IPS DF 6.9 (cell line): ENCODE measurements at places on chromosomes 12 and 14.
A peak's percentile ranks its signal among the peaks of the same experiment; 100 is the strongest.

DNA sequence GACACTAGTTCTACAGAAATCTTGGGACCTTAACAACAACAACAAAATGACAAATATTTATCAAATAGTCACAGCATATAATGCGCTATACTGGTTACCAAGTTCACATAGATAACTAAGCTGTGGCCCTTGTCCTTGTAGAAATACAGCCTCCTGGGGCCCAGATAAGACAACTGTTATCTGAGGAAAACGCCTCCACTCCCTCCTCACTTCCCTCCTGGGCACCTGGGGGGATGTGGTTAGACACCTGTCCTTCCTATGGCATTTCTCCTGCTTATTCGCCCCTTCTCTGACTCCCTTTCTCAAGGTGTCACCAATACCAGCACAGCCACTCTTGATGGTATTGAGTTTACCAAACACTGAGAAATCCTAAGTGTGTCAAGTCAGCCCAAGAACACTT lies 419.4 kb downstream of the RAD51B start:
- H3K27me3 ChIP-seq: no peaks in the 10 kb centered on the region
- DNase-seq: no peak
- no peak overlapping the region for H3K27ac ChIP-seq
- no peaks in the 10 kb centered on the region for H3K36me3 ChIP-seq
- H3K4me3 ChIP-seq: no peak overlapping the region

DNA sequence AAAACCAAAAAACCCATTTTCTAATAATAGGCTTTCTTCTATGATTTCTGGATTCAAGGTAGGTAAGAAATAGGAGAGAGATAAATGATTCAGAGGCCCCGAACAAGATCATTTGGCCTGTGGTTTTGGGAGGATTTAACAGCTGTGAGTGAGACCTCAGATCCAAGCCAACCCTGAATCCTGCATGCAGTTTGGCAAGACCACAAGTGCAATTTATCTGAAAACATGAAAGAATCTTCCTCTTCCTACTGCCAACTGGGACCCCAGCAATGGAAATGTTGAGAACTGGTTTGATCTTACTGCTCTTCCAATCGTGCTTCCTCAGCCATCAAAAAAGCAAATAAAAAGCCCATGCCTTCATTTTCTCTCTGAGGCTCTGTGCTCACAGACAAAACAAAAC lies 519.7 kb upstream of the TBX3 start:
- no peaks in the 10 kb centered on the region for H3K4me1 ChIP-seq
- no peak overlapping the region for H3K27ac ChIP-seq

GRCh38 chr12:9256341-9256740 lies 48.1 kb upstream of the PZP start:
- no peaks in the 10 kb centered on the region for H3K36me3 ChIP-seq
- H3K4me1 ChIP-seq: no peaks in the 10 kb centered on the region
- H3K4me3 ChIP-seq: no peak overlapping the region

DNA sequence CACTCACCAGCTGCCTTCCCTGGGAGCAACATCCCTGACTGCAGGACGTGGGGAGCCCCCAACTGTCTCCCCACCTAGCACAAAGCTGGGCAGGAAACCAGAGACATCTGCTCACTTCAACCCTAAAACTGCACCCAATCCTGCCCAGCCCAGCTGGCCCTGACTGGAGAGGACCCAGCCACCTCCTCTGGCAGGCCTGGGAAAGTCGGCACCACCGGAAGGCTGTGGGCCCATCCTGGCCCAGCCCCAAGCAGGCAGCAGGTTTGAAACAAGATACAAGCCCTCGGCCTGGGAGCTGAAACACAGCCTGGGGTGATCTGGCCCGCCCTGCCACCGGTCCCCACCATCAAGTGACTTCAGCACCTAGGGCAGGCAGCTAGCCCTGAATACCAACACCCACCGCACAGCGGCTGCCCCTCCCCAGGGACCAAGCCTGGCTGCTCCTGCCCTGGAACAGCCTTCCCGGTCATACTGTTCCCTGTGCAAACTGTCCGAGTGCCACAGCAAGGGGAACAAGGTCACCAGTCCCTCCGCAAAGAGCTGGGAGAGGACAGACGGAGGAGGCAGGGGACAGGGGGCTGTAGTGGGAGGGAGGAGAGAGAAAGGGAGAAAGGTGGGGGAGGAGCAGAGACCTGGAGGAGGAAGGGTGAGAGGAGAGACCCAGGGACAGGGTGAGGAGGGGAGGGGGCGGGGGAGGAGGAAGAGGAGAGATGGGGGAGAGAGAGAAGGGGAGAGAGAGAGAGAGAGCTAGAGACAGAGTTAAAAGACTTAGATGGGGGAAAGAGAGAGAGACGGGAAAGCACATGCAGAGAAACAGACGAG lies 115.7 kb downstream of the RFLNA start:
- H3K27ac ChIP-seq: no peak overlapping the region
- no peak overlapping the region for H3K4me3 ChIP-seq
- H3K27me3 ChIP-seq: no peaks in the 10 kb centered on the region
- H3K36me3 ChIP-seq: peaks cover 8% of the 10 kb centered on the region; the same call in 1 of the 2 replicates
- peaks cover 4% of the 10 kb centered on the region; the same call in 1 of the 2 replicates for H3K4me1 ChIP-seq

DNA sequence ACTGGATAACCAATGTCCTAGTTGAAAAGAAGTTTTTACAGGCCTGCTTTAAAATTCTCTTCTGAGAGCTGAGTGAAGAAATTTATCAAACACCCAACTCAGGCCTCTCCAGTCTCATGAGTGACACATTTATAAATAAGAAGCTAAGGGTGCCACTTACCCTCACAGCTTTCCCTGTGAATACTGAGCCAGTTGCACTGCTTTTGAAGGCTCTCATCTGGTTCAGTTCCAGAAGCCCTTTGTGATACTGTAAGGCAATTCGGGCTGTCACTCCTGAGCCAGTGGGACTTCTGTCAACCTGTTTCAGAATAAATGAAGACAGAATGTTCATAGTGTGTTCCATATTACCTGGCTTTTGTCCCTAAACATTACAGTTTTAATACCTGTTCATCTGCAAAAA lies 8.5 kb downstream of the L3HYPDH start:
- H3K27ac ChIP-seq: no peak overlapping the region
- no peak for DNase-seq
- no peaks in the 10 kb centered on the region for H3K4me1 ChIP-seq
- no peaks in the 10 kb centered on the region; the same call in 1 of the 2 replicates for H3K36me3 ChIP-seq

DNA sequence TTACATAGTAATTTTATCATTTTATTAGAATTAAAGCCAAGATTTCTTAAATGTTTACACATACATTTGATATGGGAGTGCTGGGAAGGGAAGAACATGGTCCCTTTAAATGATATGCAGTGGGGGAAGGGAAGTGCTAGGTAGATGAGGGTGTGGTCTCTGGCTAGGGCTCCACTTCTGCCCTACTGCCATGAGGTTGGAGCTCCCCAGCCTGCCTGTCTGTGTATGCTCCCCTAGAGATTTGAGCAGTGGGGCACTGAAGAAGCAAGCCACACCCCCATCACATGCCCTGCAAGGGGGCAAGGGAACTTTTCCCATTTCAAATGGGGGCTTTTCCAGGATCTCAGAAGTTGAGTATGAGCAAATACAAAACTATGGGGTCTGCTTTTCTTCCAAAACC lies 25.5 kb downstream of the CLECL1 start:
- H3K27ac ChIP-seq: no peak overlapping the region
- no peak for DNase-seq
- H3K27me3 ChIP-seq: no peaks in the 10 kb centered on the region
- no peak overlapping the region for H3K4me3 ChIP-seq
- no peaks in the 10 kb centered on the region for H3K4me1 ChIP-seq
- no peaks in the 10 kb centered on the region for H3K36me3 ChIP-seq

- H3K4me1 ChIP-seq: peaks cover 1% of the 10 kb centered on the region; the same call in 1 of the 2 replicates
- H3K4me3 ChIP-seq: no peak overlapping the region
- H3K36me3 ChIP-seq: no peaks in the 10 kb centered on the region
- no peaks in the 10 kb centered on the region for H3K27me3 ChIP-seq
- DNase-seq: peak; percentile 25
Measured at GRCh38 chr12:92466391-92467305, 236.1 kb upstream of the PLEKHG7 start.

DNA sequence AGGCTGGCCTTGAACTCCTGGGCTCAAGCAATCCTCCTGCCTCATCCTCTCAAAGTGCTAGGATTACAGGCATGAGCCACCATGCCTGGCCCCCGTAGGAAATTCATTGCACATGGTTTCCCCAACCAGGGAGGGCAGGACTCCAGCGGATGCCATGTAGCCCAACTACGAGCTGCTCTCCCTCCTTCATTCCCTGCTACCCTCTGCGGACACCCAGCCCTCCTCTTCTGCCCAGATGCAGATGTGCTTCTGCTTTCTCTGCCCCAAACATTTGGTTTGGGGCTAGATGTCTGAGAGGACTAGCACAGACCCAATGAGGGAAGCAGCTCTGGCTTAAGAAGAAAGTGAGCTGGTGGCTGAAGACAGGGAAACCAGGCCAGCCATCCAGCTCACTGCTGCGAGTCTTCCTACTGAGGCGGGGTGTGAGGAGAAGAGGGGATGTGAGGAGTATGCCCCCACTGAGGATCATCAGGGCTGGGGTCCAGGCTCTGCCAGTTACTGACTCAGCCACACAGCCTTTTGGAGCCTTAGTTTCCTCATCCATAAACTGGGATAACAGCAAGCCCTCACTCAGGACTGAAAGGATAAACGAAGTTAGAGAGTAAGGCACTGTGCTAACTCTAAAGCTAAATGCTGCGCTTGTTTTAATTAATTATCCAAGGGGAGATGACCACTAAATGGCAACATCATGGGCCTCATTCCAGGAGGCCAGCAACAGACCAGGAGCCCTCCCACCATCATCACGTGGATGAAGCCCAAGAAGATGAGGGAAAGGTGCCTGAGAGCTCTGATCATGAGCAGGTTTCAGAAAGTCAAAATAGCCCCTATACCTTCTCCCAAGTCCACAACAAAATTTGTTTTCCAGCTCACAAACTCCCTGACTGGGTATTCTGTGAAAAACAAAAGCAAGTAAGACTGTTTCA lies 10.9 kb downstream of the CTDSP2 start:
- no peak overlapping the region for H3K4me3 ChIP-seq
- no peaks in the 10 kb centered on the region for H3K36me3 ChIP-seq
- DNase-seq: no peak
- H3K27me3 ChIP-seq: no peaks in the 10 kb centered on the region
- H3K27ac ChIP-seq: no peak overlapping the region

DNA sequence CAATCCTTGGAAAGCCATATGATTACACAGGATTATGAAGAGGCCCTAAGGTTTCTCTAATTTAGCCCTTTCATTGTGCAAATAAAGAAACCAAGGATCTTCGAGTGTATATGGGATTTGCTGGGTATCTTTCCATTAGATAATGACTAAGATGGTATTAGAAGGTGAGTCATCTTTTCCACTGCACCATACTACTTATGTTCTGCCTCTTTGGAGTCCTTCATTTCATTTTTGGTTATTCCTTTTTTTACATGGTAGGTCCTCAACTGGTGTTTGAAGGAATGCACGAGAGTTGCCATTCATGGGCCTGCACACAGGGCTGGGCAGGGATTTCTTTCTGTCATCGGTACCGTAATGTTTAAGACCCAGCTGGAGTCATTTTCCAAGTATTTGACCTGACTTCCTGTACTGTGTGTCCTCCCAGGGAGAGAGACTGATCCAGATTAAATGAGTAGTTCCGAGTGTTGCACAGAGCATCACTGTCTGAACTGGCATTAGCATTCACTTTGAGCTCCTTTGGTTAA lies 85.7 kb downstream of the BORCS5 start:
- no peak overlapping the region for H3K4me3 ChIP-seq
- H3K27ac ChIP-seq: no peak overlapping the region
- H3K36me3 ChIP-seq: no peaks in the 10 kb centered on the region
- H3K27me3 ChIP-seq: no peaks in the 10 kb centered on the region

DNA sequence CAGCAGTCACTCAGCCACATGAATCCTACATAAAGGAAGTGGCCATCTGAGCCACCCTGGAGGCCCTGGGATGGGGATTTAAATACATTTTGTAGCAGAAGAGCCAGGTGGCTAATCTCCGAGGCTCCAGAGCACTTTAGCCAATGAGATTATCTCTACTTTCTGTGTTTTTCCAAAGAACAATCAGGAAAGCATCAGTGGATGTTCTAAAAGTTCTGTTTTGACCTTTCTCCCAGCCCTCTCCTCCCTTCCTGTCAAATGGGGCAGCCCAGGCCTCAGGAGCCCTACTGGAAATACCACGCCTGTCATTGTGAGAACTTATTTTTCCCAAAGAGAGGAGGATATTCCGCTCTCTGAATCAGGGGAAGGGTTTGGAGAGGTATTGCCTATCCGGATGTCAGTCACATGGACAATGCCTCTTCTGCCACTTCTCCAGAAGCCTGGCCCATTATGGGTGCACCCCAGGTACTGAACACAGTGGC lies 336.8 kb upstream of the FKBP4 start:
- H3K27me3 ChIP-seq: no peaks in the 10 kb centered on the region
- H3K36me3 ChIP-seq: no peaks in the 10 kb centered on the region
- DNase-seq: no peak
- H3K4me1 ChIP-seq: no peaks in the 10 kb centered on the region
- H3K27ac ChIP-seq: no peak overlapping the region

- H3K36me3 ChIP-seq: no peaks in the 10 kb centered on the region
- DNase-seq: no peak
- no peak overlapping the region for H3K27ac ChIP-seq
- no peak overlapping the region for H3K4me3 ChIP-seq
- no peaks in the 10 kb centered on the region for H3K4me1 ChIP-seq
- no peaks in the 10 kb centered on the region for H3K27me3 ChIP-seq
Measured at GRCh38 chr12:43396671-43397070, 155.3 kb downstream of the ADAMTS20 start.

GRCh38 chr14:54335569-54336155 lies 61.1 kb upstream of the CDKN3 start:
- DNase-seq: no peak
- H3K4me1 ChIP-seq: peaks cover 3% of the 10 kb centered on the region; the same call in 1 of the 2 replicates
- no peaks in the 10 kb centered on the region for H3K27me3 ChIP-seq
- no peaks in the 10 kb centered on the region for H3K36me3 ChIP-seq
- no peak overlapping the region for H3K4me3 ChIP-seq

DNA sequence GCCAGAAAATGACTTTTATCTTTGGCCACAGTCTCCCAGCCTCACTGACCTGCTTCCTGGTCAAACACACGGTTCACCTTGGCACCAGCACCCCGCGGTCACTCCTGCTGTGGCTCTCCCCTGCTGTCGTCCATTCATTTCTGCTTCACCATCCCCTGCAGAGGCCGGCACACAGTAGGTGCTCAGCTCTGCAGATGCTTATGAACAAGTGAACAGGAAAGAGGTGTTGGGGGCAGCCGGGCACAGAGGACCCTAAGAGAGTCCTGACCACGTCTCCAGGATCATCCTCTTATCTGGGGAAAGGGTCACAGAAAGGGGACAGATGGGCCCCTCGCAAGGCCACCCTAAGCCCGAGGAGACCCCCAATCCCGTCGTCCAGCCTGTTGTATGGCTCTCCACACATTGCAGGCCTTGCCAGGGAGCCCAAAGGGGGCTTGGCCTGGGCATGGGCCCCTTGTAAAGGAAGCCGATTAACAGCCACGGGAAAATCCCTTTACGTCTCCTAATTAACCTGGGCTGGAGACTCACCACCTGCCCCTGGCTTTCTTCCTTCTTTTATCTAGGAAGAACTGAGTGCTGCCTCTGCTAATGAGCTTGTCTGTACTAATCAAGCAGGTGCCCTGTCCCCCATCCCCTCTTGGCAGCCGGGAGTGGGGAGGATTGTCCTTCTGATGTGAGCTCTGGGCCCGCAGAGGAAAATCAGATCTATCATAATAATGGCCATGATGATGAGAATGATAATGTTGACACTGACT lies 119.2 kb downstream of the AACS start:
- H3K36me3 ChIP-seq: no peaks in the 10 kb centered on the region
- H3K4me3 ChIP-seq: no peak overlapping the region
- no peak for DNase-seq
- H3K27ac ChIP-seq: no peak overlapping the region
